T-helper 2 cell (primary cell): ENCODE measurements at places on chromosomes 3 and 15.

GRCh38 chr15:69480932-69481331 lies 28.3 kb downstream of the RPLP1 start:
- no peak for DNase-seq

GRCh38 chr15:83144771-83145170 lies 37.3 kb downstream of the TM6SF1 start:
- no peak for DNase-seq

DNA sequence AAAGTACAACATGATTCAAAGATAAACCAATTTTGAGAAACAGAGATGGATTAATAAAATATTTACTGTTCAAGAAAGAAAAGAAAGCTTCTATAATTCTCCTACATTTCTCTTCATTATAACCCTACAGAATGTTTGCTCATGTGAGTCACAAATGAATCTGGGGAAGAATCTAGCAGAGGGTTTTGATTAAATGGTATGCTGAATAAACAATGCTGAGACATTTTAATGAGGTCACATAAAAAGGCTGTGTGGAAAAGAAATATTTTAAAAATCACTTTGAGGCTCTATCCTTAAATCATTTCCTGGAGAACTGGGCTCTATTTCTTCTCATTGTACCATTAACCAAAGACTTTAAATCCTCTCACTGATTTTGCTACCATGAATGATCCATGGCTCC lies 727.7 kb downstream of the NTRK3 start:
- DNase-seq, result no peak

- DNase-seq, result no peak
These were observed 2.6 kb upstream of the WDR6 start for GRCh38 chr3:49004352-49005302.

DNA sequence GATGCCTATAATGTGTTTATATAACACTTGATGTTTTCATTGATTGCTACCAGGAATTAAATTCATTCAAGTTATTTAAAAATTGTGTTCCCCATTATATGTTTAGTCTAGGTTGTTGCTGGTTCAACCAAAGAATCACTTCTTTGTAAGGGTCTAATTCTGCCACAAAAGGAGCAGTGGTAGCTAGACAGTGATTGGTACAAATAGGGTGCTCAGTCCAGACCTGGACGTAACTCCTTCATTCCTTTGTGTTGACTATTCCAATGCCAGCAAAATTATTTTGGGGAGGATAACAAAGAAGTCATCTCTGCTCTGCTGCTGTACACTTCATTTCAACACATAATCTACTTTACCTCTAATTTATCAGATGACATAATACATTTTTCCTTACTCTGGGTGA lies 1.2 kb downstream of the CHMP2B start:
- DNase-seq, result no peak

GRCh38 chr3:18070231-18070630 lies 327.8 kb upstream of the TBC1D5 start:
- DNase-seq, result no peak

- no peak for DNase-seq
These were observed 7.3 kb downstream of the TYRO3 start for GRCh38 chr15:41566121-41566885.

- no peak for DNase-seq
These were observed 734.3 kb upstream of the CFAP20DC start for GRCh38 chr3:59784164-59784563.

- no peak for DNase-seq
These were observed 61.4 kb downstream of the UMPS start for GRCh38 chr3:124791639-124792151.

DNA sequence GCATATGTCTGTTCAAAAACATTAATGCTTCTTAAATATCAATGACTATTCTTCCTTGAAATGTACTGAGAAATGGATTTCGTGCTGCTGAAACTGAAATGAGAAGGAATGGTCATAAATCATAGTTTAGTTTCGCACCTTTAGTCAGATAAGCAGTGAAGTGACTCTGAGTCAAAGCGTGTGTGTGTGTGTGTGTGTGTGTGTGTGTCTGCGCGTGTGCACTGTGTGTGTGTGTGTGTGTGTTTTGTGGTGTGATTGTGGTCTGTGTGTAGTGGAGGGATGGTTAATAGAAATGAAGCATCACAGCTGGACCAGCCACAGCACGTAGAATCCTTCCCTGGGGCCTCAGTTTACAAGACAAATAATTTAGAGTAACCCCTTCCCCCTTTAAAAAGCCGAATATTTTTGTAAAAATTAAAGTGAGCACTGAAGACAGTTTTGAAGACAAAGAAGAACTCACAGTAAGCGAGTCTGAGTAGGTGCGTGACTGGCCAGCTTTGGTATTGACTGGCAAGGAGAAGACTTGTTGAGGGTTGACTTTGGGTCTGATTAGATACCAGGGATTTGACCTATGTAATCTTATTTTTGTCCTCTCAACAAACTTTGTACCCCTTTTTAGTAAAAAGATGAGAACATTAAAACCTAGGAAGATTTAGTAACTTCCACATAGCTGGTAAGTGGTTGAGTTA lies 202.0 kb upstream of the IL12A start:
- no peak for DNase-seq

DNA sequence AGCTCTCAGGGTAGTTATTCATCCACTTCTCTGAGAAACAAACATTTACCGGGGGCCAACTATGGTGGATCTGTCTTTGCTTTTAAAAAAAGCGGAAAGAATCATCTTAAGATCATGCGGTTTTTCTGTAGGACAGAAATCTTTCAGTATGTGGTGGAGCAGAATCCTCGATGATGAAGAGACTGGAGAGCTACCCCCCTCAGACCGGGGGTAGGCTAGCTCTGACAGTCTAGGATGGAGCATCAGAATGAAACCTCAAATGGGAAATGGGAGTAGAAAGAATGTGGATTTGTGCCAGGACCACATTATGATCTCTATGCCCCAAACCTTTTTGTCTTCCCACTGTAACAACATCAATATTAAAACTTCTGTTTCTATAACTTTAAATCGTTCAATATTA lies 30.3 kb downstream of the TPRG1 start:
- no peak for DNase-seq

DNA sequence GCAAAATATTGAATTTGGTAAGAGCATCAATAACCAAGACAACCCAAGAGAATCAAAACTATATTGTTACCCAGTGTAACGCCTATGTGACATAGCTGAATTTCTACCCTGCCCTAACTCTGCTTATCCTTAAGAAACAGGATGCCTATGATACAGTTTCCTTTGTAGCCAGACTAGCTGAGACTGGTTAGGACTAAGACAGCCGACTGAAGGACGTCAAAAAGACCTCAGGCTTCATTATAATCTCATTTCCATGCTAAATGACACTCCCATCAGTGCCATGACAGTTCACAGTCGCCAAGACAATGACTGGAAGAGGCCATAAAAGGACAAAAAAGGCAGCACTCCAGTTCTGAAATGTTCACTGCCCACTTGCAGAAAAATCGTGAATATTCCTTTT lies 66.8 kb downstream of the GBE1 start:
- DNase-seq, result no peak

DNA sequence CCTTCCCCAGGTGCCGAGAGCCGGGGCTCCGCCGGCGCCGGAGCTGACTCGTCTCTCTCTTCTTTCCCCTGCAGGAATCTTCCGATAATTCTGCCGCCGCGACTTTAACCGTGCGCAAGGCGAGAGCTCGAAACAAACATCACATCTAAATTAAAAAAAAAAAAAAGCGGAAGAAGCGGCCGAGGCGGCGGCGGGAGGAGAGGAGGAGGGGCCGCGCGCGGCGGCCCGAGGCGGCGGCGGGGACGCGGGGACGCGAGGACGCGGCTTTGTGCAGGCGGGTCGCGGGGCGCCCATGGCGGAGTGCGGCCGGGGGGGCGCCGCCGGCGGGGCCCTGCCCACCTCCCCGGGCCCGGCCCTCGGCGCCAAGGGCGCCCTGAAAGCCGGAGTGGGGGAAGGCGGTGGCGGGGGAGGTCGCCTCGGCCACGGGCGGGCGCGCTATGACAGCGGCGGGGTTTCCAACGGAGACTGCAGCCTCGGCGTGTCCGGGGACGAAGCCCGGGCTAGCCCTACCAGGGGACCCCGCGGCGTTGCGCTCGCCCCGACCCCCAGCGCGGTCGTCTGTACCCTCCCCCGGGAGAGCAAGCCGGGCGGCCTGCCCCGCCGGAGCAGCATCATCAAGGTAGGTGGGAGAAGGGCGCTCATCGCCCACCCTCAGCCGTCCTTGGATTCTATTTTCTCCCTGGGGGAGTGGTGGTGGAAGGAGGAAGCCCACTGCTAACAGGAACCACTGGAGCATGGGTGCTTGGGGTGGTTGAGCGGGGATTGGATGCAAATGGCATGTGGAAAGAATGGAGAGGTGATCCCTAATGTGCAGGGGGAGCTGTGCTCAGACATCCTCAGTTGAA lies at the start of gene PLCL2:
Gene PLCL2, plus strand, starts transcription at position 208 of the 845 bp plus-strand sequence. Its CDS starts 85 bp downstream, at position 293.
- peak; percentile 67 for DNase-seq

DNA sequence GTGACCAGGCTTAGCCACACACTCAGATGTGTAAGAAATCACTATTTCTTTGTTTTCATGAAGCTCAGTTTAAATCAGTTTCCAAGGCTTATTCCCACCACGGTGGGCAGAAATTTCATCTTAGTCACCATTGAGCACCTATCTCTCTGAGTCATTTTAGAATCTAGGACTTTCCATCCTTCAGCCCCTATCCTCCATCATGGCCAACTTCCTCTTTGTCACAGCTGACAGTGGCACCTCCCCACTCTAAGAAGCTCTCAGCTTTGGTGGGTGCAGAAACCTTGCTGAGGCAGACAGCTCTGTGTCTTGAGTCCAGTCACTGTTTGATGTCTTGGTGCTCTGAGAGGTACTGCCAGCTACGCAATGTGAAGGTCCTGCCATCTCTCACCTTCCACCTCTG lies 32.9 kb downstream of the SNTN start:
- no peak for DNase-seq

- no peak for DNase-seq
These were observed 120.8 kb downstream of the ARPP21 start for GRCh38 chr3:35760146-35760545.

- DNase-seq, result peak; percentile 17
These were observed 47.5 kb upstream of the EIF3J start for GRCh38 chr15:44489464-44489863.

DNA sequence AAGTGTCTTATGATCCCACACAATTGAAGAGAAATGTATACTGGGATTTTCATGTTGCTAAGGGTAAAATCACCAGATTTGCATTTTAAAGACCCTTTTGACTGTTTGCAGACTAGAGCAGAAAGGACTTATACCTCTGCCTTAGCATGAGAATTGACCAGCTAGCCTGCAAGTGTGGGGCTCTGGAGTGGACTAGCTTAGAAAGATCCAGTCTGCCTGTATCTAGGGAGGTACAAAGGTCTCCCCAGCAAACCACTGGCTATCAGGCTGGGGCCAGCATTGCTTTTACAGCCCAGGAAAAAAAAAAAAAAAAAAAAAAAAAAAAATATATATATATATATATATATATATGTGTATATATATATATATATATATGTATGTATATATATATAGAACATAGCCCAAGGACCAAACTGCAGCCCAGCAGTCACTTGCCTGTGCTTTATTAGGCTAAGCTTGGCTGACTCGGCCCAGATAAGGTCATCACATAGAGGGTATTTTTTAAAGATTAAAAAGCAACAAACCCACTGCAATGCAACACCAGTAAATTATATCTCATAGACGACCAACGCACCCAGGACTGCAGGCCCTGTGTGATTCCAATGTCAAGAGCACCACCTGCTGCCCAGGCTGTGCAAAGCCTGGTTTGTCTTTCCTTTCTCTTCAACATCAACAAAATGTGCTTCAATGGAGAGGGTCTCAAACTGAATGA lies 63.7 kb downstream of the DCLK3 start:
- peak; percentile 39 for DNase-seq

DNA sequence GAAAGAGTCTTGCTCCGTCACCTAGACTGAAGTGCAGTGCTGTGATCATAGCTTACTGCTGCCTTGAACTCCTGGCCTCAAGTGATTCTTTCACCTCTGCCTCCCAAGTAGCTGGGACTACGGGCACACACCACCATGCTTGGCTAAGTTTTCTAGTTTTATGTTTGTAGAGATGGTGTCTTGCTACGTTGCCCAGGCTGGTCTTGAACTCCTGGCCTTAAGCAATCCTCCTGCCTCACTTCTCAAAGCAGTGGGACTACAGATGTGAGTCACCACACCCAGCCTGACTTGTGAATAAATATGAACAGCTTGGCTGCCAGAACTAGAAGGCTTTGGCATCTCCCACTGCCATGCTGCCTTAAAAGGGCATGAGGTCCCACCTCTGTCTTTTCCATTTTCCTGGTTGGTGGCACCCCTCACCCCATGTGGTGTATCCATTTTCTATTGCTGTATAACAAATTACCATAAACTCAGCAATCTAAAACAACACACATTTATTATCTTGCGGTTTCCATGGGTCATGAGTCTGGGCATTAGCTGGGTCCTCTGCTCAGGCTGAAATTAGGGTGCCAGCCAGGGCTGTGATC lies 44.3 kb downstream of the PTPRG start:
- no peak for DNase-seq

DNA sequence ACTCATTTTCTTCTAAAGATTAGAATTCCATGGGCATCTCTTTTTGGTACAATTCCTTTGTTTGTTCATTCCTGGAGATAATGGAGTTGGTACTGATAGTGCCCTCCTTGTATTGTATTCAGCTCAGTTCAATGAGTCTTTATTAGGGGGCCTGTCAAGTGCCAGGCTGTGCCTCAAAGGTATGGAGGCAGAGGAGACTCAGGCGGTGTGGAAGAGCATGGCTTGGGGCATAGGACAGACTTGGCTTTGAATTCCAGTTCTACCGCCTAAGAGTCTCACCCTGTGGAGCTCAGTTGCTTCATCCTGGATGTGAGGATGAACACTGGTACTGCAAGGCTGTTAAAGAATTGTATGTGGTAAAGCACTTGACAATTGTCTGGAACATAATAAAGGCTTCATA lies 196.6 kb upstream of the IL12A start:
- DNase-seq, result no peak

DNA sequence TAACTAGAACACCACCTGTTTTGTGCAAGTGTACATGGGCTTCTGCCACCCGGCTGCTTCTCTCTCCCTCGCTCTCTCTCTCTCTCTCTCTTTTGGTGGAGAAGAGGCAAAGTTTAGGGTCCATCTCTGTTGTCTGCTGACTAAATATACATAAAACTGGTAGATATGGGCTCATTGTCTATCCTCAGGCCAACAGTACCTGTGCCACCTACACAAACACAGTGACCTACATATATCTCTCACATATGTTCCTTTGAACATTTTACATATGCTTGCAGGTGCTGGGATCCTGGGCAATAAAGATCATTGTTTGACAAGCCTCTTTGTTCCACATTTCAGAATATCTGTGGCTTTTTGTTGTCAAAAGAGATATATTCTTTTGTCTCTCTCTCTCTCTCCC lies 256.3 kb upstream of the KCNH8 start:
- no peak for DNase-seq

DNA sequence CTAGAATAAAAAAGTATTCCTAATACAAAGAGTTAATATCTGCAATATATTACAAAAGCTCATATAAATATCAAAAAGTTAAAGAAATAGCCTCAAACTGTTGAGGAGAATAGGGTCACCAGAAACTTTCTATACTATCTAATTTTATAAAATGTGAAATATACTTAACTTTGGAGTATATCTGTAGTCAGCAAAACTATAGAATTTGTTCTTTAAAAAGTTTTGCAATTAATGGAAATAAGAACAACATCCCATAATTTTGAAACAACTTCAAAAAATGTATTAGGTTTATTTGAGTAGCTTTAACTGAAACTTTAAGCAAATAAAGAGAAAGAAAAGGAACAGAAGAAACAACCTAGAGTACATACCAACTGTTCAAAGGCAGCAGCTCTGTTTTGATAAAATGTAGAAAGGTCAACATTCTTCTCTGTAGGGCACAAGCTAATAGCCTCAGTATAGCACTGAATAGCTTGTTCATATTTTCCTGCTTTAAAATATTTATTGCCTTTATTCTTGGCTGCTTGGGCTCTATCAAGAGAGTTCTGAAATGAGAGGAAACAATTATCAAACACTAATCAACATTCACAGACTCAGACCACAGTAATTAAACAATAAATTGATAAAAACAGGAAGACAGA lies 14.3 kb downstream of the TOMM70 start:
- no peak for DNase-seq
